Muscle of back (tissue), 13 donors: ENCODE measurements at places on chromosomes 6 and 20. TPM values are rescaled to one million over a fixed set of nuclear protein-coding genes. Genes with fewer than 3 reads are reported as not detected.

- peak; percentile 73 for DNase-seq
Observed at GRCh38 chr6:16153211-16153820, 24.4 kb downstream of the MYLIP start.

- DNase-seq, result no peak
Observed at GRCh38 chr6:28553986-28554881, 28.6 kb downstream of the GPX5 start.

- no peak for DNase-seq
Observed at GRCh38 chr20:36128463-36129159, 25.9 kb upstream of the EPB41L1 start.

DNA sequence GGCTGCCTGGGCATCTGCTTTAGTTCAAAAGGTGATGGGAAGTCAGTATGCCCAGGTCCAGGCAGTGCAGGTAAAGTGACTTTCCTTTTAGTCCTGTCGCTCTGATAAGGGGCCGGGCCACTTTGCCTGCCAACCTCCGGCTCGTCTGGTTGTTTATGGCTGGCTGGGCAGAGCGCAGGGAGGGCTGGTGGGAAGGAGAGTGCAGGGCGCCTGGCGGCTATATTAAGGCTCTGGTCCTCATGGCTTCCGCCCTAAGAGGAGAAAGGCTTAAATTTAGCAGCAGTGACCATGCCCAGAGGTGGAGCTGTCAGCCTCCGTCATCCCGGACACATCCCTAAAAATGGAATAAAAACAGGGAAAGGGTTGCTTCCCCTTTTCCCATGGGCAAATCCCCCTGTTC is 14.6 kb downstream of the GATA5 start:
- no peak for DNase-seq

GRCh38 chr6:160398674-160399271 is 50.6 kb downstream of the SLC22A3 start:
- DNase-seq, result no peak

- peak; percentile 7 for DNase-seq
Observed at GRCh38 chr6:159788276-159788675, 1.1 kb downstream of the TCP1 start.

DNA sequence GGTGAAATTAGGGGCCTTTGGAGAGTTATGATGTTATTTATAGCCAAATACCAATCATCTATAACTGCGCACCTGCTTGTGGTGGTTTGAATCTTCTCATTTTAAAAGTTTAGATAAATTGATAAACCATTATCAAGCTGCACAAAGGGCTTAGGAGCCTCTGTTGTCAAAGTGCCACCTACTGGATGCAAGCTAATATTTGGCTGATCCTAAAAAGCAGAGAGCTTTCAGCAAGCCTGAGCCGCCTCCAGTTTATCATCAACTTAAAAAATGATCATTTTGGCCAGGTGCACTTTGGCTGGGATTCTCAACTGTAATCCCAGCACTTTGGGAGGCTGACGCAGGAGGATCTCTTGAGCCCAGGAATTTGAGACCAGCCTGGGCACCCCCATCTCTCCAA is 58.5 kb upstream of the ATXN1 start:
- no peak for DNase-seq

GRCh38 chr6:116883005-116883404 is 6.0 kb downstream of the RFX6 start:
- DNase-seq, result no peak

DNA sequence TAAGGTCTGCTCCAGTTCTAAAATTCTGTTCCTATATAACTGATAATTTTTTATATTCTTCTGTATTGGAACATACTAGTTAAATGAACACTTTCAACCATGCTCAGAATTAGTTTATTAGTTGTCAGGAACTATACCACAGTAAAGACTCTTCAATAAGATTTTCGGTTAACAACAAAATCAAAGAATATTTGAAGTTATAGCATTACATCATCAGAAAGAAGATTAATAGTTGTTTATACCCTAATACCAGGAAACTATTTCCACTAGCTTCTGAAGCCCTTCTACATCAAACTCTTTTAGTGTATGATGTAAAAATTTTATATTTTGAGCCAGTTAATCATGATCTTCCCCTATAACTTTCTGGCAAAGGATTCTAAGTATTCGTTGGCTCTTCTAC is 6.6 kb downstream of the CALHM4 start:
- DNase-seq, result no peak

DNA sequence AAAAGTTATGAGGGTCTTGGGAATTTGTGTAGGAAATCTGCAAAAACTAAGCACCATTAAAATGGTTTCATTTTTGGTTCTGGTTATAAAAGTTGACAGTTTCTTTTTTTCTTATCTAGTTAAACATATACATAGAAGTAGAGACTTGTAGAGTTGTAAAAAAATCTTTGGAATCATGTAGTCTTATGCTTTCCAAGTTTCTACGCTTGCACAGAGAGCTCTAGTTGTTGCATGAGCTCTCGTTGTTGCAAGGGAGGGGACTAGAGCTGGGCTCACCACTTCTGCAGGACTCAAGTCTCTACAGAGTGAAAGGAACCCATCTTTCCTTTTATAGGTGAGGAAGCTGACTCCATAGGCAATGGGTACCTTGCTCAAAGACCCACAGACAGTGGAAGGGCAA is 21.6 kb upstream of the CCN2 start:
- no peak for DNase-seq

DNA sequence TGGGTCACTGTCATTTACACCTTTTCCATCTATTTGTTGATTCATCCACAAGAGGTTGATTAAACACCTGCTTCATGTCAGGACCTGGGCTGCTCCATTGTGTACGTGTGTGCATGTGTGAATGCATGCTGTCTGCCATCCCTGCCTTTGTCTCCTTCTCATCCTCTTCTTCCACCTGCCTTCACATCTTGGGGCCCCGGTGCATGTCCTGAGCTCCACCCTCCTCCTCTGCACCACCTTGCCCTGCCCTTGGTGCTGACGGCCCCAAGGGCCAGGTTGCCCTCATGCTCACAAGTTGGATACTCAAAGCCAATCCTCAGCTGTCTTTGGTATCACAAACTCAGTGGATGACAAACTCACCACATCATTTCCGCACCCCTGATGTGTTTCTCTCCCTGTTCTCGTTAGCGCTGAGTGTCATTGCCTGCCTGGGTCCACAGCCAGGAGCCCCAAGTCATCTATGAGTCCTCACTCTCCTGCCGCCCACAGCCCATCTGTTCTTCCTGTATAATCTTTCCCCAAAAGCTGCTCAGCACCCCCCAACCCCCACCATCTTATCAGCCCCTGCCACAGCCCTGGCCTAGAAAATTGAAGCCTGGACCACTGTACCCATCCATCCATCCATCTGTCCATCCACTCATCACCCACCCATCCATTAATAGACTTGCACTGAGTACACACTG is 85.0 kb downstream of the SRC start:
- DNase-seq, result no peak

DNA sequence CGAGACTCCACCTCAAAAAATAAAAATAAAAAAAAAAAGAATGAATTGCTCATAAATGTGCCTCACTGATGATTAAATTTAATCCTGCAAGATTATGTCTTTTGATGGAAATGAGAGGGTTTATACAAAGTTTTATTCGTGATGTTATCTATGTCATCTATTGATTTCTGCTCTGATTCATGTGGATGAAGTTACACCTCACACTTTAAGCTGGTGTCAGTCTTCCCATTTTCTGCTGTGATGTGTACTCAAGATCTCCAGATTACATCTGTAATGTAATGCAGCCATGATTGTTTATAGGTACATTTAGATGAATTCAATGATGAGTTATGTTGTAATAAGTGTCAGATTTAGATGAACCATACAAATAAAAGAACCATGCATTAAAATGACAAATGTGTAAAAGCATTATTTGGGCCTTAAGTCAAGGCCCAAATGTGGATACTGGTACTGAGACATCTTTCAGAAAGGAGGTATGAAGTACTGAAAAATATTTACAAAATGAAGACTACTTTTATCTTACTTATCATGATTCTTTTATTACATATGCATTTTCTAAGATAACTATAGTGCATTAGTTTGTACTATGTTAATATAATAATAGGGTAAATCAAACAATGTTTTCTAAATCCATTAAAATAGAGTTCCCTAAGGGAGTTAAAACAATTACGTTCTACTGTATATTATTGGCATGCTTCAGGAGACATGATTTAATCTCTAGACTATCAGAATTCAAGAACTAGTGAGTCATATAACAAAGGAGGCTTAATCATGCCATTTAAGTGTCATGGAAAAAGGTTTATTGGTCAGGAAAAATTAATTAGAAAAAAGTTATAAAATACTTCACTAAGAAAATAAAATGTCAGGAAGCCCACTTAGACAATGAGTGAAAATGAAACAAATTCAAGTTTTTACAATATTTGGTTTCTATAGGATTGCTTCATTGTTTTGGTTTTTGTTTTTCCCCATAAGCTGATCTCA is 34.5 kb downstream of the HCRTR2 start:
- no peak for DNase-seq

GRCh38 chr6:103236923-103237322 is 1622.8 kb downstream of the HACE1 start:
- DNase-seq, result no peak

GRCh38 chr6:94071835-94072234 is 652.5 kb upstream of the EPHA7 start:
- DNase-seq, result no peak

DNA sequence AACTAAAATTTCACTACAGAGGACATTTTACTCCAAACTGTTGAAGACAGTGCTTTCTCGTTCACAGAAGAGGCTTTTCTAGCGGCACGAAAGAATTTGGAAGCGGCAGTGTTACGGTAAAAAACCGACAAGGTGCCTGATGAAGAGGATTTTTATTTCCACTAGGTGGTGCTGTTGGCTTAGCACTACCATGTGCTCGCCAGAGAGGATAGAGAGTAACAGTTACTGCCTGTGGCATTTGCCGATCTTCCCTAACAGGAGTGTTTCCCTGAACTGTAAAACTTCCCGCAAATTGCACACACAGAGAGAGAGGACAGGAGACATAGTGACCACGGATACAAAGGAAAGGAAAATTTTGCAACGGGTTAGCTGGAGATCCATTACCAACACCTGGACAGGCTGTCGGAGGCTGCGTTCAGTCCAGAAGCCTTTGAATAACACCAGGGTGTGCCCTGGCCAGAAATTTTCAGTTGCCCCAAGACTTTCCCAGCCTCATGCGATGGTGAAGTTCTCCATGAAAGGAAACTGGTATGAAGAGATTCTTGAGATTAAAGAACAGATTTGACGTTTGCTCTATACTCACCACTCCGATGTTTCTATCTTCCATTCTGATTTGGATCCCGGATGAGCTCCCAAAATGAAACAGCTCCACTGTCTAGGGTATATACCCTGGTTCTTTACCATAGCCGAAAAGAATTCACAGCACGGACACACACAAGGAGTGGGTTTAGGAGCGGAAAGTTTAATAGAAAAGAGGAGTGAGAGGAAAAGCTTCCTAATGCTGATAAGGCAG is 48.1 kb downstream of the HLA-DPB1 start:
- DNase-seq, result no peak

DNA sequence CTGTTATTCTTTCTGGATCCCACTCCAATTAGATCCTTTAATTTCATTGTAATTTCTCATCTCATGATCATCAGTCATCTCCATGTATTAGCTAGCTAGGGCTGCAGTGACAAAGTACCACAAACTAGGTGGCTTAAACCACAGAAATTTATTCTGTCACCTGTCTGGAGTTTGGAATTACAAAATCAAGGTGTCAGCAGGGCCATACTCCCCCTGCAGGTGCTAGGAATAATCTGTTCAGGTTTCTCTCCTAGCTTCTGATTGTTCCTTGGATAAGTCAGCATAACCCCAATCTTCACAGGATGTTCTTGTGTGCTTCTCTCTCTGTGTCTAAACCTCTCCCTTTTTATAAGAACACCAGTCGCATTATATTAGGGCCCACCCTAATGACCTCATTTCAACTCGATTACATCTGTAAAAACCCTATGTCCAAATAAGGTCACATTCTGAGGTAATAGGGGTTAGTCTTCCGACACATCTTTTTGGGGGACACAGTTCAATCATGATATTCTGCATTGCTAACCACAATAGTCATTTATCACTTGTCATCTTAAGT is 40.5 kb downstream of the BEND6 start:
- no peak for DNase-seq

- DNase-seq, result peak; percentile 78
Observed at GRCh38 chr20:11810311-11811083, 107.2 kb upstream of the BTBD3 start.

DNA sequence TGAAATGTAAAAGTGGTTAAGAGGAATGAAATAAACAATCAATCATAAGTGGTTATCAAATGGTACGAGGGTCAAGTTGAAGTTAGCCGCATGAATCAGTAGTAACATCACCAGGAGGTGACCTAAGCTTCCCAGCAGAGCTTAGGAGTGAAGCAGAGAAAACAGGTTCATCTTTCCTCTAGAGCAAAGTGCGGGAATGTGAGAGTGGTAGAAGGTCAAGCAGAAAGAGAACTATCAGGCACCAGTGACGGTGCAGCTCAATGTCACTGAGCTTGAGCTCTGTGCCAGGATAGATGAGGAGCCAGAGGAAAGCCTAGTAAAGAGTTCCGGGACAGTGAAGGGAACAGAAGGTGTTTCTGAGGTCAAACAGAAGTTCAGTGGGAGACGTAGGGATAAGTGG is 20.8 kb upstream of the TNFAIP3 start:
- DNase-seq, result no peak

Gene ERVFRD-1
- polyA plus RNA-seq, result 0.14 TPM

Gene CTAGE9
- not detected for polyA plus RNA-seq

Gene C20orf204
- 0.42 TPM for polyA plus RNA-seq

Gene OPRL1
- 1.1 TPM for polyA plus RNA-seq

Gene SCGN
- not detected for polyA plus RNA-seq

Gene PNLDC1
- polyA plus RNA-seq, result 0.16 TPM

Gene TMEM170B
- 4.2 TPM for polyA plus RNA-seq

Gene TGIF2
- 22.1 TPM for polyA plus RNA-seq

Gene NPBWR2
- not detected for polyA plus RNA-seq

Gene CALHM6
- polyA plus RNA-seq, result 3.8 TPM

Gene RBM24
- polyA plus RNA-seq, result 137 TPM

Gene HS3ST5
- polyA plus RNA-seq, result 1.4 TPM

Gene TMEM74B
- polyA plus RNA-seq, result 4.6 TPM

Gene BACH2
- 5.1 TPM for polyA plus RNA-seq

Gene ACTL10
- polyA plus RNA-seq, result 0.11 TPM
